Glutamatergic neuron (in vitro differentiated cells): ENCODE measurements at places on chromosomes 5 and 9. TPM values are rescaled to one million over a fixed set of nuclear protein-coding genes. Genes with fewer than 3 reads are reported as not detected.
A peak's percentile ranks its signal among the peaks of the same experiment; 100 is the strongest.

DNA sequence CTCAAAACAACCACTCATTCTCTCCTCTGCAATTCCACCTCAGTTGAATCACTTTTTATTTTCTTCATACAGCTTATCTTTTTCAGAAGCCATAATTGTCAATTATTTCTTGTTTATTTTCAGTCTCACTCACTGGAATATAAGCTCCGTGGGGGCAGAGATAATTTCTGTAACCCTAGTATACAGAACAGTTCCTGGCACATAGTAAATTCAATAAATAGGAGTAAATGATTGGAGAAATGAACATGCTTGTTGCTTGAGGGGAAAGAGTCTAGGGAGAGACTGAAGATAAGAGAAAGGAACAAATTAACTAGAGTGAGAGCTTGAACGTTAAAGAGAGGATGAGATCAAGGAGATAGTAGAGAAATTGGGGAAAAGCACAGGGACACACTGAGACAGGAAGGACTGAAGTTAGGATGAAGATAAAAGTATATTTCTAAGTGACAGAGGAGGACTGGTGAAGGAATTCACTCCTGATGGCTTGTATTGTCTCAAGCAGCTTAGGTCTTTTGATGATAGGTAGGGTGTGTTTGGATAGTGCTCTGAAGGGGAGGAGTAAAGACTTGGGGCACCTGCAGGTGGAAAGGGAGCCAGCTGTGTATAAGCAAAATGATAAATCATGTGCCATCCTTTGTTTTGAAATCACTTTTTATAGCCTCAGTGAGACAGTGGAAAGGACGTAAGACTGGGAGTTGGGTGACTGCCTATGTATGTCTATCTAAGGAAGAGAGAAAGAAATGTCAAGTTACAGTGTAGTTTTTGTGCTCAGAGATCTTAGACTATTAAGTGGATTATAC, 2.2 kb downstream of the NAA35 start:
- DNase-seq, result no peak

Gene MTAP
- total RNA-seq, result 48.1 TPM

DNA sequence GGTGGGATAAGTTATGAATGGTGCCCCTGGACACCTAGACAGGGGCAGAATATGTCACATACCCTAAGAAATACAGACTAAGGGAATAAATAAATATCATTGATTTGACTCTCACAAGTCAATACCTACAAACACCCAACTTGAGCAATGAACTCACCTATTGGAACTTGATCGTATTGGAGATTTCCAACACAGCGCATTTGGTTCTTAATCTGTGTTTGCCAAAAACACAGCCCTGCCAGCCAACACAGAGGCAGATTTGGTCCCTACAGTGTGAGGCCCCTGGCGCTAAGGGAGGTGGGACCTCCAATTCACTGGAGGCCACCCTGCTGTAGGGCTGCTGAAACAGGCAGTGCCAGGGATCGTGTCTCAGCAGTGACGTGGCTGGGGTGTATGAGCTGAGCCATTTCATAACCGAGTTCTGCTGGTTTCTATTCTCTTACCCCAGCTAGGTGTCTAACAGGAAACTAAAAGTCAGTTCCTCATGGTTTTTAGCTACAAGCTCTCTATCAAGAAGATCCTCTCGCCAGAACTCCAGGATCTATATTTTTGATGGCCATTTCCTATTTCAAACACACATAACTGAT, 84.5 kb downstream of the SLC1A1 start:
- no peak for DNase-seq

- DNase-seq, result no peak
Observed at GRCh38 chr9:38358390-38359296, 33.9 kb upstream of the ALDH1B1 start.

DNA sequence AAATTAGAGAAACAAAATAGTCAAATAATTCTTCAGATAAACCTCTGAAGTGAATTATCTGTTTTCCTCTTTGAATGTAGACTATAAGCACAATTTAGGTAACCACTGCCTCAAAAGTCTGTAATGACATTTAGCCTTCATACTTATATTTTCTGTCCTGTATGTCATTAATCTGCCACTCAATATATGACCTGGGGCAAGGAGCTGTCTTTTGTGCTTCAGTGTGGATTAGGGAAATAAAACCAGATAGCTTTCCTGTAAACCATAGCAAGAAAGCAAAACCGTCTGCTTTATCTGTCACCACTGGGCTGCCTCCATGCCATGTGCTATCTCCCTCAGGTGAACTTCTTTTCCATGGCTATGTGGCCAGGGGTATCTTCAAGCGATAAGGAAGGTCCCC, 606.6 kb upstream of the C9orf72 start:
- no peak for DNase-seq

Gene KCNV2
- total RNA-seq, result not detected

GRCh38 chr5:142717582-142718215, 31.8 kb upstream of the FGF1 start:
- no peak for DNase-seq

DNA sequence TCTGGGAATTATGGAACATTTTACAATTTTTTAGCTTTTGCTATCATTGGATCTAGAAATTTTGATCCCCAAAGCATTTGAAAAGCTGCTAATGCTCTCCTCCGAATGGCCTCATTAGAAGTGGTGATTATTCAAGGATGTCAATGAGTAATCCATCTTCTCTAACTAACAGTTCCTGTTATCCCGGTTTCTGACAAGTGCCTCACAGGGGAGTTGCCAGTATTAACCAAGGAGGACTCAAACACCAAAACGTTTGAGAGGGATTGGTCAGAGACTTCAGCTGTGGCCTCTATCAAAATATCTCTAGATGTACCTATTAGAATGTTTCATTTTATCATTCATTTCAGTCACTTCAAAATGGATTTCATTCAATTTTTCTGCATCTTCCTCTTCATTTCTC, 208.3 kb upstream of the ITGA1 start:
- no peak for DNase-seq

DNA sequence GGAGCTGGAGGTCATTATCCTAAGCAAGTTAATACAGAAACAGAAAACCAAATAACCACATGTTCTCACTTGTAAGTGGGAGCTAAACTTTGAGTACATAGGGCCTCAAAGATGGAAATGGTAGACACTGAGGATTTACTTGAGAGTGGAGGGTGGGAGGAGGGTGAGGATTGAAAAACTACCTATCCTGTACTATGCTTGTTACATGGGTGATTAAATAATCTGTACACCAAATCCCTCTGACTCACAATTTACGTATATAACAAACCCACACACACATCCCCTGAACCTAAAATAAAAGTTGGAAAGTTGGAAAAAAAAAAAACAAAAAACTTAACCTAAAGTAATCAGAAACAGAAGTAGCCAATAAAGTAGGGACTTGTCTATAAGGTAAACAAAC, 48.8 kb upstream of the LARP1 start:
- DNase-seq, result no peak

GRCh38 chr5:1751026-1751863, 48.4 kb downstream of the MRPL36 start:
- no peak for DNase-seq

- no peak for DNase-seq
Observed at GRCh38 chr9:117951127-117951526, 246.9 kb downstream of the TLR4 start.

Gene GRXCR2
- not detected for total RNA-seq

- DNase-seq, result no peak
Observed at GRCh38 chr5:68662804-68663307, 431.0 kb upstream of the SLC30A5 start.

Gene CHSY3
- not detected for total RNA-seq

GRCh38 chr5:5078009-5078897, 61.9 kb upstream of the ADAMTS16 start:
- no peak for DNase-seq

DNA sequence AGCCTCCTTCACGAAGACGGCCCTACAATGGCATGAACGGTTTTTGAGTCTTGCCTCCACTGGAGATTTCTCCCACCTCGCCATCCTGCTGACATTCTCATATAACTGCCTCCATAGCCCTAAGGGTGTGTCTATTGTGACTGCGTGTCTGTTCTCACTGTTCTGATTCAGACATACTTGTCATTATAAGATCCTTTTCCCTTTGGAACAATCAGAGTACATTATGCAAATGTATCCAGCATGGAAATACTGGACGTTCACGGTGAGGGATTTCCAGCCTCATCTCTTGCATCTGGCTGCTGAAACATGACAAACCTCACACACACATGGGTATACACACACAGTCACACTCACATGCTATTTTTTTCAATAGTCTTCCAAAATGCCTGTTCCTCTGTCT, 402.1 kb downstream of the DIRAS2 start:
- DNase-seq, result no peak

DNA sequence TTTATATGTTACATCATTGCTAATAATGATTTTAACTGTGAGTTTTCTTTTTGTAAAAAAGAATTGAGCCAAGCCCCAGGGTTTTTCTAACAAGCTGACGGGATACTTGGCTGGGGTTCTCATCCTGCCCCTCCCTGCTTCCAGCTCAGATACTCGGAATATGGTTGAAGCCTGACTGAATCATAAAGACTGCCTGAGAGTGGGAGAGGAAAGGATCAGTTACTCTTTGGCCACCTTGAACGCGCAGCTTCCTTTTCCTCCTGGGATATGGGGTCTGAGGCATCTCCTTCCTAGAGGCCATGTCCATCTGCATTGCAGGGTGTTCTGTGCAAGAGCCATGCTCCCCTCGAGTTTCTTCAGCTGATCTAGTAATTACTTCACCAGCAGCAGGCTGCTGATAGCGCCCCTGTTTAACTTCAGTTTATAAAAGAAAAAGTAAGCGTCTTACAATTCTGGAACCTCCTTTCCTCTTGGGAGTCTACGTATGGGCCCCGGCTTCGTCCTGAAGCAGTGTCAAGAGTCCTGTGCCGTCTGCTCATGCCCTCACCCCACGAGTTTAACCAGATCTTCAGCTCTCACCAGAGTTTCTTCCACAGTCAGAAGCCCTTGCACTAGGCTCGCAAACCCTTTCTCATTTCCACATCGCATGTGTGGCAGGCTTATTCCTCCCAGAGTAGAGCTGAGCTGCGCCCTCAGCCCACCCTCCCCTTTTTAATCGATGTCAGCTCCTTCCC, 130.0 kb downstream of the MVB12B start:
- DNase-seq, result no peak

GRCh38 chr9:105297442-105298075, 53.1 kb downstream of the SLC44A1 start:
- DNase-seq, result no peak

Gene TMEM174
- total RNA-seq, result not detected

Gene ENTPD2
- 0.69 TPM for total RNA-seq

DNA sequence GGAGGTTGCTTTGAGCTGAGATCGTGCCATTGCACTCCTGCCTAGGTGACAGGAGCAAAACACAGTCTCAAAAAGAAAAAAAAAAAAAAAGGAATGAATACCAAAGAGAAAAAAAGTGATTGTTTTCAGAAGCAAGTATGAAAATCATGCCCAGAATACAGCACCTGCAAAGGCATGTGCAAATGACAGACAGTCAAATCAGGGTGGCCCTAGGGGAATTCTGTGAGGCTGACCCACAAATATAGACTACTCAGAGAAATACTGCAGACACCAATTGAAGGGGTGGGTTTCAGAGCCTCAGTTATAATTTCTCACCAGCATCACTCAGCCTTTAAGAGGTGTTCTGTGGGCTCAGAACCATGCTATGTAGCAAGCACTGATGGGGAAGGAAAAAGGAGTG, 28.6 kb downstream of the DCAF12 start:
- no peak for DNase-seq

DNA sequence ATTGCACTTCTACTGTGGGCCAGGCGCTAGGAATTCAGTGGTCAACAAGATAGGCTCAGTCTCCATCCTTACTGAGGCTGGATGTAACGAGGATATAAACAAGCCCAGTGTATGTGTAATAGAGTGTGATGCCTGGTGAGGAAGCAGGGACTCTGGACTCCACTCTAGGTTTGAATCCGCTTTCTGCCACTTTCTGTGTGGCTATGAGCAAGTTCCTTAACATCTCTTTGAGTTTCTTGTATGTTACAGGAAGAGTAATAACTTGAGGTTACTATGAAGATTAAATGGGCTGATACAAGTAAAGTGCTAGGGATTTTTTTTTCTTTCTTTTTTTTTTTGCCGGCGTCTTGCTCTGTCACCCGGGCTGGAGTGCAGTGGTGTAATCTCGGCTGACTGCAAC, 12.4 kb downstream of the DOCK2 start:
- no peak for DNase-seq

GRCh38 chr9:21443849-21444625, 3.8 kb downstream of the IFNA1 start:
- DNase-seq, result no peak

GRCh38 chr5:445591-445990, 2.6 kb downstream of the EXOC3 start:
- peak; percentile 6 for DNase-seq

Gene PDZD2
- total RNA-seq, result 23.3 TPM

Gene PCDHGB5
- 9.3 TPM for total RNA-seq

DNA sequence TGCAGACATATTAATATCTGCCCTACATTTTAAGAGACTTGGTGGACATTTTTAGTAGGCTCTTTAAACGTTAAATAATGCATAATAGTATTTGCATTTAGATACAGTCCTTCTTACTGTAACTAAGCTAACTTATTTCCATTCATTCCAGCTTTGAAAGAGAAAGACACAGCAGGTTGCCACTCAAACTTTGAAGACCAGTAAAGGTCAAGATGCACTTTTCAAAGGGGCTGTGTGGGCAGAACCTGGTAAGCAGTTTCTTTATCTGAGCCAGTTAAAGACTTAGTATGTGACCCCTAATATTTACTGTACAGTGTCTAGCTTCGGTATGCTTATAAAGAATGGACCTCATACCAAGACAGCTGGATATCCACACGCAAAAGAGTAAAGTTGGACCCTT, 20.8 kb downstream of the PLGRKT start:
- no peak for DNase-seq

Gene BTNL9
- total RNA-seq, result 37.9 TPM

Gene SPOCK1
- 25.4 TPM for total RNA-seq

Gene FCN2
- total RNA-seq, result not detected

Gene DNAJC21
- 28.6 TPM for total RNA-seq

GRCh38 chr9:102950346-102950745, 44.8 kb upstream of the CYLC2 start:
- no peak for DNase-seq

DNA sequence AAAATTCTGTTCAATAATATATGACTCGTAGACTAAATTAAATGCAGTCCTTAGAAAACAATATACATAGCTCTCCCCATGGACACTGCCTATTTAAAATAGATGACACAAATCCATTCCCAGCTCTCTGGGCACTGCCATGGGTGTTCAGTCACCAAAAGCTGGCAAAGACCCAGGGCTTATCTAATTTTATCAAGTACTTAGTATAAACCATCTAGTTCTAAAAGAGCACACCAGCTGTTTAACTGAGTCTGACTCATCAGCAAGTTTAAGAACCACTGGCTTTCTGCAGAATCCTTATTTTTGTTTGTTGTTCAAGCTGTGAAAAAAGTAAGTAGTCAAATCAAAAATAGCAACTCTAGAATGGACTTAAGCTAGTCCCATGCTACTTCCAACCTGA, 107.6 kb downstream of the PLPP1 start:
- no peak for DNase-seq
